ENCODE measurements at places on chromosomes 5 and 9.
A peak's percentile ranks its signal among the peaks of the same experiment; 100 is the strongest.

DNA sequence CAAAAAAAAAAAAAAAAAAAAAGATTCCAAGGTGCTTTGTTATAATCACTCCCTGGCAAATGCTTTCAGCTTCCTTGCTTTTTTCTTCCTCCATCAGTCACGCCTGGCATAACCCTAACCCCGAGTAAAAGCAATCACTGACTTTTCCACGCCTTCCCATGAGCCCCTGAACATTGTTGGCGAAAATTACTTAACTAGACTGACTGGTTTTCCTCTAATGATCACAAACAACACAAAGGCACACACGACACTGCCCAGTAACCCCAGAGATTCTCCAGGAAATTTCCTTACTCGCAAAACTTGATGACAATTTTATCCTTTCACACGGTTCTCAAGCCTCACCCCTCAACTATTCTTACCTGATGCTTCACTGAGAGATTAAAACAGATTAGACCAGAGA is 11.4 kb upstream of the PTGR1 start:
- DNase-seq, result no peak

DNA sequence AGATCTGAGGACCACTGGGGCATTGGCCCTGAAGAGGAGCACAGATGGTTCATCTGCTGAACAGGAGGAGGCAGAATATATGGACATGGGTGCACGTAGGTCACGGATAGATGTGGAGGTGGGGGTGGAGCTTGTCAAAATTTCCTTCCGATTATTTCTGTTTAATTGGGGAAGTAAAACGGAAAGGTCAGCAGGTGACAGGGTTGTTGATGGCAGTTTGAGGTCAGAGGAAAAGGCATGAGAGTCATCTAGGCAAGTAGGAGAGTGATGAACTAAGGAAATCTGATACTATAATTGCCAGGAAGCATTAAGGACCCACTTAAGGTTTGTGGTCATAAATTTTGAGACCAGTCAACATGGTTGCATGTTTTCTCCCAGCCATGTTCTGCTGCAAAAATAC is 8.4 kb upstream of the FAM81B start:
- DNase-seq, result no peak

GRCh38 chr9:128428644-128429512 is 8.2 kb downstream of the CERCAM start:
- no peak for DNase-seq

DNA sequence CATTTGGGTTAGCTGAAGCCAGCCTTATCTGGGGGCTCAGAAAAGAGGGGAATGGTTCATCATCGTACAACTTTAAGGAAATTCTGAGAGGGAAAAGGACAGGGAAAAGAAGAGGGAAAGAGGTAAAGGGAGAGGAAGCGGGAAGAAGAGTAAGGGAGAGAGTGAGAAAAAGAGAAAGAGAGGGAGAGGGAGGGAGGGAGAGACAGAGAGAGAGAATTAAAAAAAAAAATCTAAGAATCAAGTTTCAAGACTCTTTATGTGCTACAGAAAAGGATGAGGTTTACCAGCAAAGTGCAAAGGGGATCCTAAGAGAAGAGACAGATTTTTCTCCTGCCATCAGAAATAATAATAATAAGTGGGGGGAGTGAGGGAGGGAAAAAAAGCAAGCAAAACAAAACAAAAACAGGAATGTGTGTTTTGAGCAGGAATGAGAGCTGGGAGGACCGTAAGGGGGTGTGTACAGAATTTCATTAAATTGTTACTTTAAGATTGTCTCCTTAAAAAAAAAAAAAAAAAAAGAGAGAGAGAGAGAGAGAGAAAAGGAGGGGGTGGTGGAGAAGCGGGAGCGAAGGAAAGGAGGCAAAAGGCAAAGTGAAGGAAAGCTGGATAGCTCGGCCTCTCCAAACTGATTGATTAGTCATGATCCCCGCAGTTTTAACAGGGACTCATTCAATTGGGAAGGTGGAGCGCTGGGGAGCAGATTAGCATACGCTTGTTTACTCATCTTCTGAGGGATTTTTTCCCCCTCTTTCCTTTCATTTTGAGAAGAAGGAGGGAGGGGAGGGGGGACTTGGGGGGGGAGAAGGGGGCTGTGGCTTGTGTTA is 438 bp upstream of the PAPPA start:
- DNase-seq, result no peak

- DNase-seq, result no peak
These were observed 280.3 kb upstream of the CDH9 start for GRCh38 chr5:27318701-27319100.

GRCh38 chr5:76859591-76860247 is 9.9 kb downstream of the S100Z start:
- DNase-seq, result no peak

GRCh38 chr9:112849363-112849922 is 41.2 kb downstream of the SLC46A2 start:
- no peak for DNase-seq

DNA sequence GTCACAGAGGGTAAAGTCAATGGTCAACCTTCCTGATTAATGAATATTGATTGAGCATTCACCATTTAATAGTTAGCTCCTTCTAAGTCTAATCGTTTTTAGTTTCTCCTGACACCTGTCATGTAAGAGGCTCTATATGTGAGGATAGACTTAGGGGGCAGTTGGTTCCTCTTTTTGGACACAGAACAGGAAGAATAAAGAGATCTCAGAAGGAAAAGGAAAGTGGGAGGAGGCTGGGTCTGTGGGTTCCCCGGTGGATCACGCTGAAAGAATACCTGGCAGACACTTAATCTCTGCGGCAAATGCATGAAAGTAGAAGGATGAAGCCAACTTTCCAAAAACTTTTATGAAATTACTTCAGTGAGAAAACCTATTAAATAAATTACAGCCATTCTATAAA is 98.4 kb downstream of the PDE4D start:
- no peak for DNase-seq

- no peak for DNase-seq
These were observed 223.8 kb downstream of the CEMIP2 start for GRCh38 chr9:71544464-71544863.

GRCh38 chr5:160181965-160182622 is 47.2 kb upstream of the FABP6 start:
- DNase-seq, result no peak

- no peak for DNase-seq
These were observed 104.9 kb upstream of the RUSC2 start for GRCh38 chr9:35385042-35385441.

DNA sequence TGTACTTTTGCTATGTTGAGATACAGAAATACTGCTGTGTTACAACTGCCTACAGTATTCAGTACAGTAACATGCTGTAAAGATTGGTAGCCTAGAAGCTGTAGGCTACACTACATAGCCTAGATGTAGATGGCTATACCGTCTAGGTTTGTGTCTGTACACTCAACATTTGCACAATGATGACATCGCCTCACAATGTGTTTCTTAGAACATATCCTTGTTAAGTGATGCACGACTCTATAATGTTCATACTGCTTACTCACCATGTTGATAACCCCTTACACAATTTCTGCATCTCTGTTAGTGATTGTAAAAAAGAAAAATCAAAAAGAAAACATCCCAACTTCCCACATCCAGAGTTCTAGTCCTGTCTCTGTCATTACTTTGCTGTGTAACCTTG is 450.0 kb downstream of the CCDC171 start:
- no peak for DNase-seq

- no peak for DNase-seq
These were observed 60.3 kb downstream of the TMC1 start for GRCh38 chr9:72581694-72582093.

DNA sequence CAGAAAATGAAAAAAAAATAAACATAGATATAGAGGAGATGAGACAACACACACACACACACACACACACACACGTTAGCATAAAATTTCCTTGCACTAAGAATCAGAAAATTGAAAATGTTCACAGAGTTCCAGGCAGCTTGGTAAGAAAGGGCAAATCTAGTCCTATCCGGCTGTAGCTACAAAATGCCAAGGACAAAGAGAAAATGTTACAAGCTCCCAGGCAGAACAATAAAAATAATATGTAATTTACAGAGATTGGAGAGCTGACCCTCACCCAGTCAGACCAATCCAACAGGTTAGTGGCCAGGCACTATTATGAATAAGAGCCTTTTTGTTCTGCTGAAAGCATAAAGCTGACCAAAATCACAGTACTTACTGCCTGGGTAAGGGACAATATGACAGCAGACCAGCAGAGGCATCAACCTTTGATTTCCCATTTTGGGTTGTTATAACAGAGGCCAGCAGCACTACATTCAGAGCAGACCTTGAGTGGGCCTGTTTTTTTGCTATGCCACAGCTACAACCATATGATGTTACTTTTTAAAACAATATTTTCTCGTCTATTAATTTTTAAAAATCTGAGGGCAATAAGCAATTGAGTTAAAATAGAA is 892.6 kb downstream of the TAF11L14 start:
- no peak for DNase-seq

DNA sequence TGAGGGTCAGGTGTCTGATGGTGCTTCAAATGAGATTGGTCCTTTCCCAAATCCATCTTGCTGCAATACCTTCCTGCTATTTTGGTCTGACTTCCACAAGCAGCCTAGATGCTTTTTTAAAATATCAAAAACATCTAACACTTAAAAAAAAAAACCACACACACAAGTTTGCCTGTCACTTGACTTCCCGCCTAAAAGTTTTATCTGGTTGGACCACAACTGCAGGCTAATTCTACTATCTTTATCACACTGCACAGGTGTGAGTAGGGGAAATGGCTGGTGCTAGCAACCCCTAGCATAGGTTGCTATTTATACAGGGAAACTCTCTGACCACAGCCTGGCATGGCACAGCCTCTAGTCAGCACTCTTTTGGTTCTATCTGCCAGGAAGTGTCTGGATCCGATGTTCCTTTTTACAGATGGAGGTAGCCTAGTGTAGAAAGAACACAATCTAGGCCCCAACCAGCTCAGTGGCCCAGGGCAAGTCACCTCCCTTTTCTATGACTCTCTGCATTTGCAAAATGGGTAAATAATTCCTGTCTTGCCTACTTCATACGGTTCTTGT is at the start of gene HEMGN:
Gene HEMGN, minus strand, starts transcription at position 92 of the 564 bp plus-strand sequence. Its CDS starts 36 bp downstream, at position 56.
- DNase-seq, result peak; percentile 17

DNA sequence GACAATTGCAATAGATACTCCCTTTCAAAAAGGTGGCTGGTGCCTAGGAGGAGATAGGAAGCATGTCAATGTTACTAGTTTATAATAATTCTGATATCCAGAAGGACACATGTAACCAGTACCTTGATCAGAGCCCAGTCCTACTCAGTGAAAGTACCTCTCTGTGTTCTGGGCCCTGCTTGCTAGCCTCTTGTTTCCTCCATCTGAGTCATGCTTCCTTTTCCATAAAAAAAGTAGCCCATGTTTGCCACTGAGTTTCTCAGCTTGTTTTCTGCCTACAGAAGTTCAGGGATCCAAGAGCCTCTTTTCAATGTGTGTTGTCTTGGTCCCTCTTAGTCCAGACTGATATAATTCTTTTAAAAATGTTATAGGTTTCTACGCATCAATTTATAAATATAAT is 149.0 kb downstream of the SSBP2 start:
- no peak for DNase-seq

DNA sequence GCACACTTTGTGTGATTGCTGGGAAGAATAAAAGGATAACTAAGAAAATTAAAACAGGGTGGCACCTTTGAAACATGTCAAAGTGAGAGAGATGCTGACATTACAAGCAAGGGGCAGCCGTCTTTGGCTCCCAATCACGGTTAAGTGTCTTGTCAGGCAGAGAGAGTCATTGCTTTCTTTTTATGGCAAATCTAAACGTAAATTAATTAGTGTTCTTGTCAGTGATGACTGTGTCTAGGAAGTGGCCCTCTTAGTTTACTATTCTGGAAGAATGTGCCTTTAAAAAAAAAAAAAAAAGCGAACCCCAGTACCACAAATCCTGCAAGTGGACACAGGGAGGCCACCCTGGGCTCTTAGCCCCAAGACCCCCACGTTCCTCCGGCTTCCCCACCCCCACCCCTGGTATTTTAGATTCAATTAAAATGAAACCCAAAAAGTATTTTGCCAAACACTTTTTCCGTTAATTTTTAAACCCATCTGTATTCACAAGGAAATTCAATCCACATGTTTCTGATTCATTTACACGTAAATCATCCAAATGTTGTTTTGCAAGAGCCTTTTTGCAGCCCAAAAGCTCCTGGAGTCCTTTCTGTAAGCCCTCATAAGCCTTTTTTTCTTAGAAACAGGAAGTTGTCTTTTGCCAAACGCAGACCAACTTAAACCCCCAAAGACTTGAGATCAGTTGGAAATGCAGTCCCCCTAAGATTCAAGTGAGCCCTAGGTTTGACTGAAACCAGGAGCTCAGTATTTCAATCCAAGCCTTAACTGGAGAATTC is 399.3 kb downstream of the EBF1 start:
- DNase-seq, result no peak

DNA sequence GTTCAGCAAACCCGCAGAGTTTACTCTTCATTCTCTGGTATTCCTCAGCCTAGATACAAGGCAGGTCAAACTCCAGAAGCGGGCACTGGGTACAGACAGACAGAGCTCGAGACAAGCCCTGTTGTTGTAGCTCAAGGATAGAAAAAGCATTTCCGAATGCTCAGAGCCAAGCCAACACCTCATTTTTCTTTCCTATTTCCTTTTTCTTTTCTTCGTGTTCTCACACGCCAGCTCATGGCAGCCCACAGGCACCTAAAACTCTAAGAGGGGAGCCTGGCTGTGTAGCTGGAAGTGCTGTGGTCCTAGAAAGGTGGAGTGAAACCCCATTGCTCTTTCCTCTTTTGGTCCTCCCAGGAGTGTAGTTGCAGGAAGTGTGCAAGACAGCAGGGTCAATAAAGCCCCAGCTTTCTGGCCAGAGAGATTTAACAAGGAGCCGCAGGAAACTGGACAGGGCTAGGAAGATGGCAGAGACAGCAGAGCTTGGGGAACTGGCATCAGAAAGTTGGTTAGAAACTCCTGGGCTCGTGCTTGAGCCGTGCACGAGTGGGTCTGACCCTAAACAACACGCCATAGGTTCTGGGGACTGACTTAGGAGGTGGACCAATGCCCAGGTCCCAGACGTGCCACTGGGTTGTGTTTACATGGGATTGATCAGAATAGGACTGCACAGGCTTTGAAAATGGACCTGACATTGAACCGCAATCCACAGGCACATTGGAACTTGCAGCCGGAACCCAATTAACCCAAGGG is 41.6 kb downstream of the ADAMTS2 start:
- DNase-seq, result no peak

DNA sequence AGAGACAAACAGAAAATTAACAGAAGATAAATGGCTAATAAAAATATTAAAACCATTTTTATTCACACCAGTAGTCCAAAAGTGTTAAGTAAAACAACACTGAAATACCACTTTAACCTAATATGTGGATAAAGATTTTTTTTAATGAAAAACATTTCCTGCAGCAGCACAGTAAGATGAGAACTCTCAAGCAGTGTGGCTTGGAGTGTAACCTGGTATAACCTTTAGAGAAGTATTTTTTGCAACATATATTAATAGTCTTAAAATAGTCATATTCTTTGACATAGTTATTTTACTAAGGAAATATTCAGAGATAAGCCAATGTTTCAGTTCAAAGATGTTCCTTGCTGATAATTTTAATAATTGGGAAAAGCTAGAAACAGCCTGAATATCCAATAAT is 644.4 kb downstream of the PDE4D start:
- no peak for DNase-seq

DNA sequence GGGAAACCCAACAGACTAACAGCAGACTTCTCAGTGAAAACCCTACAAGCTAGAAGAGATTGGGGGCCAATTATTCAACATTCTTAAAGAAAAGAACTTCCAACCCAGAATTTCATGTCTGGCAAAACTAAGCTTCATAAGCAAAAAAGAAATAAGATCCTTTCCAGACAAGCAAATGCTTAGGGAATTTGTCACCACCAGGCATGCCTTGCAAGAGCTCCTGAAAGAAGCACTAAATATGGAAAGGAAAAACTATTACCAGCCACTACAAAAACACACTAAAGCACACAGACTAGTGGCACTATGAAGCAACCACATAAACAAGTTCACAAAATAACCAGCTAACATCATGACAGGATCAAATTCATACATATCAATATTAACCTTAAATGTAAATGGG is 131.1 kb downstream of the OR2K2 start:
- no peak for DNase-seq
